ENCODE measurements at places on chromosomes 3 and 15. TPM values are rescaled to one million over a fixed set of nuclear protein-coding genes. Genes with fewer than 3 reads are reported as not detected.

Gene FANCD2OS
- not detected for total RNA-seq

Gene GOLGA8S
- 0.85 TPM for total RNA-seq

Gene COL6A6
- 3.6 TPM for total RNA-seq

Gene SEMA6D
- 7.0 TPM for total RNA-seq

GRCh38 chr3:42172047-42172654, 81.0 kb downstream of the TRAK1 start:
- DNase-seq = no peak

GRCh38 chr15:22815766-22816165, 22.7 kb upstream of the NIPA2 start:
- no peak for DNase-seq

Gene RETNLB
- not detected for total RNA-seq

DNA sequence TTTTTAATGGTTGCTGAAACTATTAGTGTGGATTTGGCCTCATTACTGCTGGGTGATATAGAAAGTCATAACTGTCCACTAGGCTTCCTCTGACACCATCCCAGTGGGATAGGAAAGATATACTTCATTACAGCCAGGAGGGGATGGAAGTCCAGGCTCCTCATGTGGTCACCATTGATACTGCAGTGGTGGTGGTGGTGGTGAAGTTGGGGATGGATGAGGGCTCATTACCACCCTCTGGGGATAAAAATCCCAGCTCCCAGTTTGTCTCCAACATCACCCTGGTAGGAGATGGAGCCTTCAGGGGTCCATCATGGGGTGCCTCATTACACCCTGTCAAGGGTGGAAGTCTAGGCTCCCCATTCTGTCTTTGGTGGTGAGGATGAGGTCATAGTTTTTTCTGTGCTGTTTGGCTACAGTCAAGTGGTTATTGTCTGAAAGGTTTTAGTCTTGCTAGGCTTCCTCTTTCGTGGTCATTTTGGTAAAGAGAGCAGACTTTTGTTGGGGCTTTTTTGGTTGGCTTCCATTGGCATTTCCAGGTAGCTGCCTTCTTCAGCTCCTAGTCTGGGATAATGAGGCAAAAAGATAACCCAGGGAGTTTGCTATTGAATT, 30.1 kb upstream of the FILIP1L start:
- no peak for DNase-seq

DNA sequence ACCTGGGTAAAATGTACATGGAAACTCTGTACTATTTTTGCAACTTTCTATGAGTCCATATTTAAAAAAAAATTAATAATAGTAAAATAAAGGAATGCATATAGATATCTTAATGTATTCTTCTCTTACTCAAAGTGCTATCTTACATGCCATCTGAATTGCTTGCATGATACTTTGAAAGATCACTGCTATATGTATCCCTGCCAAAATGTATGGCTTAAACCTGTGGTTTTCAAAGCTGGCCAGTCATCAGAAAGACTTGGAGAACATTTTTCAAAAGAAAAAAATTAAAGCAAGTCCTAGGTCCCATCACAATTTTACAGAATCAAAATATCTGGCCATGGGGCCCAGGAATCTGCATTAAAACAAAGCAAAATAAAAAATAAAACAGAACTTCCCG, 262.1 kb downstream of the LPP start:
- DNase-seq = no peak

DNA sequence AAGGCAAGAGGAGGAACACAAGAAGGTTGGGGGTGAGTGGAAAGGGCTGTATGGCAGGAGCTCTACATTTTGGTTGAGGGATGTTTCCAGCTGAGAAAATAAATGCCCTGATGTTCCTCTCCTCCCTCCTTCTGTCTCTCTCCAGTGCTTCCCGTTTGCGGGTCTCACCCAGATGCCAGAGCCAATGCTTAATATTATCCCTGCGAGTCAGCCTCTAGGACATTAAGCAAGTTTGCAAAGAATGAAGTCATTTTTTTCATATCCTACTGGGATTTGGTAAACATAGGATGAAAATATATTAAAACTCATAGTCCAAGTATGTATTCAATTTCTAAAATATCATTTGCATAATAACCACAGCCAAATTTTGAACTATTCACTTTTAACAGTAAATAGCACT, 295.9 kb downstream of the CADM2 start:
- no peak for DNase-seq

GRCh38 chr15:75718328-75718727, 5.7 kb upstream of the CSPG4 start:
- DNase-seq = peak; percentile 44

Gene HTD2
- 10.1 TPM for total RNA-seq

- DNase-seq = peak; percentile 63
These were observed 66.9 kb downstream of the KLF13 start for GRCh38 chr15:31393444-31394091.

Gene ATP10A
- total RNA-seq = 2.1 TPM

- DNase-seq = no peak
These were observed 24.7 kb downstream of the EOGT start for GRCh38 chr3:68988740-68989139.

GRCh38 chr15:53576841-53577240, 182.6 kb downstream of the WDR72 start:
- DNase-seq = no peak

GRCh38 chr3:42937334-42937733, 31.4 kb downstream of the ZNF662 start:
- no peak for DNase-seq

GRCh38 chr3:133850034-133850433, 44.4 kb downstream of the SRPRB start:
- DNase-seq = no peak

GRCh38 chr15:80902298-80902801, 87.3 kb downstream of the MESD start:
- peak; percentile 80 for DNase-seq

DNA sequence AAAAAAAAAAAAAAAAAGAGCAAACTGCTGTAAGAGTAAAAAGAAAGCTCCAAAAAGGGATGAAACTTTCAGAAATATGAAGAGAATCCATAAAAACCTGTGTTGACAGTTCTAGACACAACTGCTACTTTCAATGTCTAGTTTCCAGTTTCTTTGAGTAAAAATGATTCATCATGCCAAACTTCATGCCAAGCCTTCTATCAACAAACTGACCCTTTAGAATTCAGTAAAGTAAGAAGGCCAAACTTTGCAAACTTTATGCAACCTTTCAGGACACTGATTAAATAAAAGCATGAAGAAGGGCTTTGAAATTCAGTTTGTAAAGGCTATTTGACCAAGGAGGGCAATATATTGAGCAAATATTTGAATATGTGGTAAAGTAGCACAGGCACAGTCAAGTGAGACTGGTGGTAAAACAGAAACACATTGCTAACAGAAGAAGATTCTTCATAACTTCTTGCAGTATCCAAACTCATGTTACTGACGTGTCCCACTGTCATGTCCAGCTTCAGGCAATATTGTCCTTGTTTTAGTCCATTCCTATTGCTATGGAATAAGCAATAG, 56.3 kb upstream of the CFAP20DC start:
- DNase-seq = no peak

- no peak for DNase-seq
These were observed 41.3 kb upstream of the ROBO2 start for GRCh38 chr3:76998555-76998954.

Gene ZPLD1
- total RNA-seq = not detected

DNA sequence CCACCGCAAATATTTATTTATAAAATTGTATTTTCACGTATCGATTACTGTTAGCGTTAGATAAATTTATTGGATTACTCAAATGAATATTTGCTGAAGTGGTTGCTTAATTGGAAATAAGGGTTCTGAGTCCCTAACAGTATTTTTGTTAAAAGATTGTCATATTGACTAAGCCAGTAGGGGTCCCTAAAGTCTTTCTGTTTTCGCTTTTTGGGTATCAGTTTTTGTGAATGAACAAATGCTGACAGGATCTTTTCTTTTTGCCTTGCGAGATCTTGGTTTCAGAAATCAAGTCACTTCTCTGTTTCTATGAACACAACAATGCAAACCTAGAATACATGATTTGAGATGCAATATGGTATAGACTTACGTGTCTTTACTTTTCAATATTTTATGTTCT, 7.1 kb downstream of the RAD51 start:
- DNase-seq = no peak

Gene RBPMS2
- total RNA-seq = 390 TPM

Gene ZNF80
- not detected for total RNA-seq

GRCh38 chr3:135448520-135448919, 517.0 kb upstream of the PPP2R3A start:
- DNase-seq = no peak

DNA sequence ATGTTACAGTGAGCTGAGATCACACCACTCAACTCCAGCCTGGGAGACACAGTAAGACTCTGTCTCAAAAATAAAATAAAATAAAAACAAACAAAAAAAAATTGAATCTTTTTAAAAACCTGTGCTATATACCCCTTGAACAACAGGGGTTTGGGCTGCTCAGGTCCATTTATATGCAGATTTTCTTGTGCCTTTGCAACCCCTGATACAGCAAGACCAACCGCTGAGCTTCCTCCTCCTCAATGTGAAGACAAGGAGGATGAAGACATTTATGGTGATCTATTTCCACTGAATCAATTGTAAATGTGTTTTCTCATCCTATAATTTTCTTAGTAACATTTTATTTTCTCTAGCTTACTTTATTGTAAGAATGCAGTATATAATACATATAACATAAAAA, 831.0 kb upstream of the ARPP21 start:
- no peak for DNase-seq

Measured in right cardiac atrium (tissue), 5 donors.